ENCODE measurements at places on chromosomes 13 and 19.

GRCh38 chr19:48633148-48634035, 3.8 kb downstream of the DBP start:
- DNase-seq = no peak

- DNase-seq = no peak
These were observed 42.1 kb downstream of the NAA16 start for GRCh38 chr13:41352935-41353840.

DNA sequence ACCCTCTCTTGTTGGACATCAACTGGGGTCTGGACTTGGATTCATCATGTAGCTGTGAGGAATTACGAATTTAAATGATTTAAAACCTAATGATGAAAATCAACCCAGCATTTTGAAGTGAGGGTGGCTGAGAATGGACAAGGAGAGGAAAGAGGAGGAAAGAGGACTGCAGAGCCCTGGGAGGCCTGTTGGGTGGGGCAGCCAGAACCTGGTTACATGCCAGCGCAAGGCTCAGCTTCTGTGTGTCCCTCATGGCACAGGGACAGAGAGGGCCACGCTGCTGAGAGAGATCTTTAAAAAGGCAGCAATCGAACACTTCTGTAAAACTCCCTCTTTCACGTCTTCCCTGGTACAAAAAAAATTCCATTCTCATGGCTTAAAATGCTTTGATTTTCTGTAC, 292.7 kb downstream of the MYO16 start:
- DNase-seq = no peak

DNA sequence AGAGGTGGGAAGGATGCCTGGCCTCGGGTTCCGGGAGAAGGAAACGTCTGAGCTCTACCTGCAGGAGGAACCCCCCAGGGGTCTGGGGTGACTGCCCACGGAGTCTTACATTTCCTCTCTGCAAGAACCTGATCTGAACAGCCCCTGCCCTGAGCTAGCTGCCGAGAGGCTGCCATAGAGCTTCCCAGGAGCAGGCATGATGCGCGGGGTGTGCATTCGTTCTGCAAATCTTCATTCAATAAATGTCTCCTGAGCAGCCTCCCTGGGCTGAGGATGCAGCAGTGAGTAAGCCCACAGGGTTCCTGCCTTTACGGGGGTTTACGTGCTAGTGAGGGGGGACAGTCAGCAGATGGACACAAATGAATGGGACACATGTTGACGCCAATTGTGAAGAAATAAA, 1.5 kb upstream of the SHISA7 start:
- no peak for DNase-seq

- DNase-seq = no peak
These were observed 1562.9 kb upstream of the PRR20A start for GRCh38 chr13:55577847-55578210.

- no peak for DNase-seq
These were observed at the start of gene DGKH for GRCh38 chr13:42048342-42048683. DGKH (plus strand) TSS chr13:42048648; CDS start chr13:42048774, 126 bp downstream.

DNA sequence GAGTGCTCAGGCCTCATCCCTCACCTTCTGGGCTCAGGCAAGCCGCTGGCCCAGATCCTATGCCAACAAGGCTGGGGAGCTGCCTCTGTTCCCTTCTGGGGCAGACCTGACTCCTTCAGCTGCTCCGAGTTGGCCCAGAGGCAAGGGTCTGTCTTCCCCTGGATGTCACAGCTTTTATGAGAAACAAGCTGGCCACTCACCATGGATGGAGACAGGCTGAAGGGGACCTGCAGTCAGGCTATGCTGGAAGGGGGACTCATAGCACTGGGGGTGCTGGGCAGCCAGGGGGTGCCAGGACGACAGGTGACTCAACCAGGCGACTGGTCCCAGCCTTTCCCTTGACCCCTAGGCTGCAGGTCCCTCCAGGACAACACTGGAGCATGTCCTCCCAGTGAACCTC, 52.4 kb upstream of the C1QTNF9B start:
- DNase-seq = no peak

GRCh38 chr19:58007285-58007684, 4.7 kb upstream of the ZNF606 start:
- no peak for DNase-seq

DNA sequence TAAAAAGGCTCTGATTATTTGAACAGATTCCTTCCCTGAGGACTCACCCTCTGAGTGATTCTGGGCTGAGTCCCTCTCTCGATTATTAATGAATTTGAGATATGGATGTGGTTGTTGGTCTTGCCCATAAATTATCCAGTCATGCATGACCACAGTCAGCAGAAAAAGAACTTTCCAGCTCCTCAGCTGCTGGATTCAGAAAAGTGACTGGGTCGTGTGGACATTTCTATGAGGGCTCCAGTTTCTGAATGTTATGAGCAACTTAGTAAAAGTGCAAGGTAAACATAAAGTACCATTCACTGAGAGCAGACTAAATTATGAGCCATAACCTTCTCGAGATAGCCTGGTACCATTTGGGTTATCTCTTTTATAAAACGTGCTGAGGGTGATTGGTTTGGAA, 100.1 kb upstream of the CLDN10 start:
- DNase-seq = no peak

DNA sequence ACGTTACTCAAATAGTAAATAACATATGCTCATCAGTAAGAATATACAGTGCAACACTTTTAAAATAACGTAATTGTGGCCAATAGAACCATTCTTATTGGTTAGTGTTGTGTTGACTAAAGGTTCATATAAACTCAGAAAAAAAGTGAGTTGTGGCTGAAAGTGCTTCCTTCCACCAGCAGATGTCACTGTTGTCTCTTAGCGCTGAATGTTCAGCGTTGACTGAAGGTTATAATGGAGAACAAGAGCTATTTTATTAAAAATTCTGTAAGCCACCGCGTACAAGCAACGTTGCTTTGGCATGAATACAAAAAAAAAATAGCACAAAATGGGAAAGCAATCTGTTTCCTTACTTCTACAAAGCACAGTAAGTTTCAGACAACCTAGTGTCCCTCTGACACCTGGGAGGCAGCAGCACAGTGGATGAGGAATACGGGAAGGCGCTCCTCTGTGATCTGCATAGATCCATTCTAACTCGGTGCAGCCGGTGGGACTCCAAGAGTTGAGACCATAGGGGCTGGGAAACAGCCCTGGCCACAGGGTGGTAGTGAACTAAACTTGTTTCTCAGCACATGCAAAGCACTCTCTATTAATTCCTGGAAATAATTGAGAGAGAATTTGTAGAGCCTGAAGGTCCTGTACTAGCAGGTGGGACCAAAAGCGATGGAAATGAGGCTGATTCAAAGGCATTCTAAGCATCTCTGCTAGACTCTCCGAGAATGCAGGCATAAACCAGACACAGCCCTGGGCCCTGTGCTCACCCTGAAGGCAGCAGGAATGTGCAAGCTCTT, 23.9 kb upstream of the OXGR1 start:
- no peak for DNase-seq

DNA sequence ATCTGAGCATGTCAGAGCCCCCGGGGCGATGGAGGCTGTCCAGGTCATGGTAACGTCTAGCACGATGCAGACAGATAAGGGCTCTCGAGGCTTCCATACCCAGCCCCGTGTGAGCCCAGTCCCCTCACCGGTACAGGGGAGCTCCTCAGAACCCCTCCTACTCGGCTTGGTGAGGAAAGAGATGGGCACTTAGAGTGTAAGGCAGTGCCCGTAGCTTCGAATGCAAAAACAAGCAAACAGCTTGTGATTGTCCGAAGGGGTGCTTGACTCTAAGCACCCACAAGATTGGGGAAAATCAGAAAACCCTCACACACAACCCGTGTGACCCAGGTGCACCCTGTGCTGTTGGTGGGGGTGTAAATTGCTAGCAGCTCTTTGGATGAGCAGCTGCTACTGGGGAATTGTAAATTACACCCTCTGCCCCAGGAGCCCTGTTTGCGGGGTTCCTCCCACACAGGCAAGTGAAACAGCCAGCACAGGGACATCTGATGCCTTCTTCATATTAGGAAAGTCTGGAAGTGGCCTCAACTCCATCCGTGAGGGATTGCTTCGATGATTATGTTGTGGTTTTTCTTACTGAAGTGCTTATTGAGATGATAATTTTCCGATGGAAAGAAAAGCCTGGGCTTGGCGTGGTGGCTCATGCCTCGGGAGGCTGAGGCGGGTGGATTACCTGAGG, 918 bp upstream of the PSPN start:
- DNase-seq = no peak

DNA sequence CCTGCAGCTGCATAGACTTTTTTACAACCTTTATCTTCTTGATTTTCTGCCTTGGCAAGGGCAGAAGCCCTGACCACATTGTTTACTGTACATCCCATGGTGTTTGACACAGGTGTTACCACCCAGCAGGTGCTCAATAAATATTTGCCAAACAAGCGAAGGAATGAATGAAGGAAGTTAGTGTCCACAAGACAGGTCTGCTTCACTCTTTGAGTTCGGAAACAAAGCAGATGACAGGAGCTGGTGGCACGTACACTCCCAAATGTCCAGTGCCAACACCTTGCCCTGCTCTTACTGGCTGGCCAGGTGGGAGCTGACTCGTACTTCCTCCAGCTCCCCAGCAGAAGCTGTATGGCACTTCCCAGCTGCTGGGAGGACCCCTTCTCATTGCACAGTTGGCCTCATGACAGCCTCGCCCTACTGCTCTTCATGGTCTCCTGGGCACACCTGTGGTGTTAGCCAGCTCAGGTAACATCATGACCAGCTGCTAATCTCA, 22.0 kb upstream of the MUC16 start:
- no peak for DNase-seq

- DNase-seq = no peak
These were observed 2.7 kb downstream of the C2CD4C start for GRCh38 chr19:406135-406781.

- no peak for DNase-seq
These were observed 3.3 kb downstream of the RPS19 start for GRCh38 chr19:41863209-41863931.

DNA sequence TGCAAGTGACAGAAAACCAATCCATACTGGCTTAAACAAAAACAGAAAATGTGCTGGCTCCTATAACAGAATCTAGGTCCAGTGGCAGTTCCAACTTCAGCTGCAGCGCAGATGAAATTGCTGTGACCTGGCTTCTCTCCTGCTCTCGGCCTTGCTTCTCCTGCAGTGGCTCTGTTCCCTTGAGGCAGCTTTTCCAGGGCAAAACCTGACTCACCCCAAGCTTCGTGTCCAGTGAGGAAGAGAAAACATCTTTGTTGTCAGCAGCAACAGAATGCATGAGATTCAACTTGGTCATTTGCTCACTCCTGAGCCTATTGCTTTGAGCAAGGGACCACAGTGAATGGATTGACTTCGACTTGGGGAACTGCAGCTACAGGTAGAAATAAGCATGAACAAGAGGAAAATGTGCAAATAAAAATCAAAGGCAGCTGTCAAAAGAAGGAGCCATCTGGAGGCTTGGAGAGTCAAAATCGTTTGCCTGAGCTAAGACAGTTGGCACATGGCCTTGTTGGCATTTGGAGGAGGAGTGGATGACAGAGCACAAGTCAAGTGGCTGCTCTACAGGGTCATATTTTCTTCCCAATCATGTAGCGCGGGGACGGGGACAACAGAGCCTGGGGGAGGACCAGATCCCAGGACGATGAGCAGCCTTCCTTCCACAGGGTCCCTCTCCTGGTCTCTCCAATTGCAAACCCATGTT, 523.4 kb downstream of the FGF9 start:
- no peak for DNase-seq

DNA sequence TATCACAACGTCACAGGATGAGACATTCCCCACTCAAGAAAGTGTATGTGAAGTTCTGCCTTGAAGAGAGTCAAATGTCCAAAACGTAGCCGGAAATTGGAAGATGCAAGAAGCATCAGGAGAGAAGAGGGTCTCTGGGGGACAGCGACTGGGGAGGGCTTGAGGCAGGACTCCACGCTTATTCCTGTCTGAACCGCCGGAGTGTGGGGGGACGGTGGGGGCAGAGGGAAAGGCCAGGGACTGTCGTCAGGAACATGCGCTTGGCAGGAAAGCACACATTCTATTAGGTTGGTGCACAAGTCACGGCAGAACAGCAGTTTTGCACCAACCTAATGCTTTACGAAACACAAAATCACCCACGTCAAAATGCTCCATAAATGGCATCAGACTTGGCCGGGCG, 95.3 kb upstream of the TM9SF2 start:
- DNase-seq = no peak

GRCh38 chr13:43448605-43449336, 338.0 kb downstream of the ENOX1 start:
- no peak for DNase-seq

- DNase-seq = no peak
These were observed 440.0 kb downstream of the RFC3 start for GRCh38 chr13:34257966-34258365.

DNA sequence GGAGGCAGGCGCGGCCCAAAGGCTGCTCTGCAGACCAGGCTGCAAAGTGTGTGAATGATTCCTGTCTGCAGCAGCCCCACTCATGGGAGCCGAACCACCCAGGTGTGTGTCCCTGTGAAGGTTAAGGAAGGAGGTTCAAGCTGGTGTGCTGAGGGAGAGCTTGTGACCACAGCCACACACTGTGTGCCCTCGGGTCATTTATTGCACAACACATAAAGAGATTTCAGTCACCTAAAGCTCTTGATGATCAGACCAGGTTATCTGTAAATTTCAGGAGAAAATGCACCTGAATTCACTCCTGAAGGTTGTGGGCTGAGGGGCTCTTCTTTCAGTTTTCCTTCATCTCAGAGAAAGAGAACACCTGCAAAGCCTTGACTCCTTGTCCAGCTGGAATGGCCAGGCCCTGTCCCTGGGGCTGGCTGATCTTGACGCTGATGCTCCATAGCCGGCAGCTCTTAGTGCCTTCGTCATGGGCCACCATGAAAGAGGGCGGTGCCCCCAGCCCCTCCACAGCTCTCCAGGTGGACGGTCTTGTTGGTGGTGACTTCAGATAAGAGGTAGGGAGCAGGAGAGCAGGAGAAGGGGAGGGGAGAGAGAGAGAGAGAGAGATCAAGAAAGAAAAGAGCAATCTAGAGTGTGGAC, 110.8 kb upstream of the C1QTNF9B start:
- no peak for DNase-seq

DNA sequence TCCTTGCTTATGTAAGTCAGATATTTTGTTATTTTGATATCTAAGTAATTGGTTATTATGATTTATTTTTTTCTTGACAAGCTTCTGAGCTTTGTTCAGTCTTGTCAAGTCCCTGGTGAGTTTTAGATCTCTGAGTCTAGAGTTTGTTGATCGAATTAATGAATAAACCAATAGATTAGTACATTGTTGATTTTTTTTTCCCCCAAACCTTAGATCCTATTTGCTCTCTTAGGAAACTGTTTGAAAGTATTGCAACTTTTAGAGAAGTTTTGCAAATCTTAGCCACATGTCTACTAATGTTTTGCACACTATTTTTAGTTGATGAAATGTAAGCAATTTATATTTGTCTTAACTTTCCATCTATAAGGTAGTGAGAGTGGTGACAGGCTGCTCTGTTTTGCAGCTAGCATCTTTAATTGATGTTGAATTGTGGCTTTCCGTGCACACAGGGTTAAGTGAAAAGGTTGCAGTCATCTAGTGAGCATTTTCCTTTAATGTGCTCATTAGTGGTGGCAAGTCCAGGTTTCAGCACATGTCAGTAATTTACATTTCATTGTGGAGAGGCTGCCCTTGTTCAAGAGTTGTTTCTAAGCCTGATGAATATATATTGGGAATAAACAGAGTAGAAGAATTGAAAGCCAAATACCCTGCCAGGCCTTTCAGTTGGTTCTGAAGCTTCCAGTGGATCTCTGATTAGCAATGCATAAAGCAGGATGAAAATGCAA, 86.3 kb downstream of the PCCA start:
- DNase-seq = no peak
